Muscle of leg (tissue), 16 donors: ENCODE measurements at places on chromosomes 6 and 20.
A peak's percentile ranks its signal among the peaks of the same experiment; 100 is the strongest.

DNA sequence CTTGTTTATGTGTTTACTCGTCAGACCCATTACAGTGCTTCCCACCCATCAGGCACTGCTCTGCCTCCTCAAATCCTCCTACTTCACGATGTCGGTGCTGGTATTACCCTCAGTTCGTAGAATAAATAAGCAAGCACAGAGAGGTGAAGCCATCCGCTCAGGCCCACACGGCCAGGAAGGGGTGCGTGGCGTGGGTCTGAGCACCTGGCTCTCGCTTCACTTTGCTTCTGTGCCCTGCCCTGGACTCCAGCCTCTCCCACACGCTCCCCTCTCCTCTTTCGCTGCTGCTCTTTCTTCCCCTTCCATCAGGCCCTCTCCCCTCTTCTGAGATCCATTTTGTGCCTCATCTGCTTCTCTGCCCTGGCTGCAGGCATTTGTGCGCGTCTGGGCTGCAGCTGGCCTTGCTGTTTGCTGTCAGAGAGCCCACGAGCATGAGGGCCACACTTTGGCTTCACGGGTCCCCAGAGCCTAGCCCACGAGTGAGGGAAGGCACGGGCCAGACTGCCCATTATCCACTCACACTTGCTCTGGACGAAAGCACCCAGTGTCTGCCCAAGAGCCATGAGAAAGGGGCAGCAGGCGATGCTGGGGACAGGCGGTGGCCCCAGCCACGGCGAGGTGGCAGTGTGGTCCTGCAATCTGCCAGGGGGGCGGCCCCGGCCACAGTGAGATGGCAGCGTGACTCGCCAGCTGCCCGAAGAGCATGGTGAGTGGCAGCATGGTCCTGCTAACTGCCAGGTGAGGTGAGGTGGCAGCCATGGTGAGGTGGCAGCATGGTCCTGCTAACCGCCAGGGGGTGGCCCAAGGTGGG, 96.2 kb upstream of the MPC1 start:
- no peak for DNase-seq

DNA sequence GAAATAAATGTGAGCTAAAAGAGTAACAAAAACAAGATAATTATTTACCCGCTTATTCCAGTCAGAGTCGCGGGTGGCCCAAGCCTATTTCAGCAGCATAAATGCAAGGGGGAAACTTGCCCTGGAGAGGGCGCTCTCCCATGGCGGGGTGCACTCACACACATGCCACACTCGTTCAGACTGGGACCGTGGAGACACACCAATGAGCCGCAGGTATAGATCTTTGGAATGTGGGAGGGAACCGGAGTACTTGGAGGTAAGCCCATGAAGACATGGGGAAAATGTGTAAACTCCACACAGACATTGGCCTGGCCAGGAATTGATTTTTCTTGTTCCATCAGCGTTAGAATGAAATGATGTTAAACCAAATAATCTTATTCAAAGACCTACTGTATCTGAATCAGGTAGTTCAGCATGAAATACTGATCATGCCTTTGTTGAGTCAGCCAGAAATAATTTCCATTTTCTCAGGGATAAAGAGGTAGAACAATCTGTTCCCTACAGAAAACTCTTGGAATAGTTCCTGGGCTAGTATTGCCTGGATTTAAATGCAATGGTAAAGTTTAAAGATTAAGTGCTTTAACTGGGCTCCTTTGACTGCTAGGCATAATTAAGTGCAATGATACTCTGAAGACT, 191.5 kb downstream of the MCHR2 start:
- DNase-seq, result no peak

- DNase-seq, result peak; percentile 75
These were observed 169.3 kb upstream of the RIN2 start for GRCh38 chr20:19588732-19589131.

DNA sequence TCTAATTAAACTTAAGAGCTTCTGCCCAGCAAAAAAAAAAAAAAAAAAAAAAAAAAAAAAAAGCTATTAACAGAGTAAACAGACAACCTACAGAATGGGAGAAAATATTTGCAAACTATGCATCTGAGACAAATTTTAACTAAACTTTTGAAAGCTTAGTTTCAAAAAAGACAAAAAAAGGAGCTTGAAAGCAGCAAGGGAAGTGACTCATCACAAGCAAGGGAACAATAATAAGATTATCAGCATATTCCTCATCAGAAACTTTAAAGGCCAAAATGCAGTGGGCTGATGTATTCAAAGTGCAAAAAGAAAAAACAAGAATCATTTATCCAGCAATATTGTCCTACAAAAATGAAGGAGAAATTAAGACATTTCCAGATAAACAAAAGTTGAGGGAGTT, 158.6 kb downstream of the RNF144B start:
- no peak for DNase-seq

DNA sequence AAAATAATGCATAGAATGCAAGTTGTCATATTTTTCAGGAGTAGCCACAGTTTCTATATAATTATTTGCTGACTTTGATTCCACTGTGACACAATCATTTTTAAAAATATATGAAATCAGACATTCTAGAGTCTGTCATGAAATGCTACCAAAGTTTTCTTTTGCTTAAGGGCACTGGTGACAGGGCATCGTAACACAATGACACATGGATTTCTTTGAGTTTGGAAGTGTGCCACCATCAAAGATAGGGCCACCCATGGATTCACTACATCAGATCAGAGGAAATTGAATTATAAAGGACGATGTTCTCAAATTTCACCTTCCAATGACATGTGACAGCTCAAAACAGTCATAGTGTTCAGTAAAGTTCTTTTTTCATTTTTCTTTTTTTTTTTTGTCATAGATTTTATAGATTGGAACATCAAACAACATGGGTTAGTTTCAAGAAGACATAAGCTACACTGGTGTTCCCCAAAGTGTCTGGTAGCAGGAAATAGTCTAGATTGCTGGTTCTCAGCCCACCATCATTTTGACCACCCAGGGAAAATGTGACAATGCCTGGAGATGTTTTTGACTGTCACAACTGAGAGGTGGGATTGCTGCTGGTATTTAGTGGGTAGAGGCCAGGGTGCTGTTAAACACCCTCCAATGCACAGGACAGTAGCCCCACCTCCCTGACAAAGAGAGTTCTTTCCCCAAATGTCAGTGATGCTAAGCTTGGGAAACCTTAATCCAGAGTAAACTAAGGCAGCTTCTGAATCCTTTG, 123.8 kb upstream of the DOK5 start:
- DNase-seq, result no peak

DNA sequence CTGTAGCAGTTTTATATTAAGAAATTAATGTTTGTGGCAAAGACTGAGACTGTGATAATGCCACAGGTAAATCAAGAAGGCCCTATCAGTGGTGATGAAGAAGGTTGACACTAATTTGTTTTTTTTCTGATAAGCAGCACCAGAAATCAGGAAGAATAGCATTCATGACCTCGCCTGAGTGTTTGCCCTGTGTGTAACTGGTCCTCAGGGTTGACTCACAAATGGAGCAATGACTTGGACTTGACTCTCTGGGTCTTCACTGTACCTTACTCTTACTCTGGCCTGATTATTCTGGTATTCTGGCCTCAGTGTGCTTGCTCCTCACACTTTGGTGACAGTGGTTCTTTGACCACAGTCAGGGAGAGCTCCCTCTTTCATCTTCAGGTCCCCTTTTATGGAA, 243.9 kb downstream of the HAO1 start:
- DNase-seq, result no peak
